HEK293T (cell line): ENCODE measurements at places on chromosomes 4 and X.
A peak's percentile ranks its signal among the peaks of the same experiment; 100 is the strongest.

DNA sequence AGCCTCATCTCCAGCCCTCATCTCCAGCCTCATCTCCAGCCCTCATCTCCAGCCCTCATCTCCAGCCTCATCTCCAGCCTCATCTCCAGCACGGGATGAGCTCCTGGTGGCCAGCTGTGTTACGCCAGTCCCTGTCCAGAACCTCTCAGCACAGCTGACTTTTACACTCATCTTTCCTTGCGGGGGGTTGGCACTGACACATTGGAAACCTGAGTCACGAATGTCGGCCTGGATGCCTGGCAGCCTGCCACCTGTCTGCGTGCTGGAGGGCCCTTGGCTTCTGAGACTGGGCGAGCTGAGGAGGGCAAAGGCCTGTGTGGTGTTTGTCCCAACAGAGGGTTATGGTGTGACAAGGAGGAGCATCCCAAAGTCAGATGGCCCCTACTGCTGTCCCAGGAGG is 66.1 kb upstream of the HGFAC start:
- DNase-seq, result no peak

GRCh38 chr4:144384408-144384807 is 243.9 kb upstream of the GYPA start:
- DNase-seq, result no peak

GRCh38 chrX:13428053-13428786 is 108.4 kb upstream of the ATXN3L start:
- DNase-seq, result no peak

- DNase-seq, result no peak
These were observed 29.9 kb downstream of the RNF175 start for GRCh38 chr4:153729895-153730294.

DNA sequence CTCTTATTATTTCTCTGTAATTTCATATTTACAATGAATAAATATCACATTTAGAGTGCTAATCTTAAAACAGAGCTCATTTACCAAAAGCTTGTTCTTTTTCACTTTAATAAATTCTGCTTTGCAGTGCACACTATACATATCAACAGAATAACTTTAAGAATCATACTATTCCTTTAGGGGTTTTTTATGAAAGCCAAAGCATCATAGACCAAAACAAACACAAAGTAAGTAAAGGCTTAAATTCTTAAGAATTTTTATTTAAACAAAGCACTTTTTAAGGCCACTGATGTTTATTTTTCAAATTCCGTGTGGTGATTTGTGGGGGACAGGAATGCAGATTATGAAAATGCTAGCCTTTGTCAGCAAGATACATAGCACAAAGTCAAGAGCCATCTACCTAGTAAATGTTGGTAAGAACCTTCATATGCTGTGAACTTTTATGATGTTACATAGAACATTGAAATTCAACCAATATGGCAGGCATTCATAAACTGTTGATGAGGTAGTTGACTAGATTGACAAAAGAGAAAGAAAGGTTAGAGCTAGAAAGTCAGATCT is 17.8 kb downstream of the TIGD2 start:
- DNase-seq, result no peak

- DNase-seq, result no peak
These were observed 7.1 kb downstream of the TASL start for GRCh38 chrX:30570505-30570904.

DNA sequence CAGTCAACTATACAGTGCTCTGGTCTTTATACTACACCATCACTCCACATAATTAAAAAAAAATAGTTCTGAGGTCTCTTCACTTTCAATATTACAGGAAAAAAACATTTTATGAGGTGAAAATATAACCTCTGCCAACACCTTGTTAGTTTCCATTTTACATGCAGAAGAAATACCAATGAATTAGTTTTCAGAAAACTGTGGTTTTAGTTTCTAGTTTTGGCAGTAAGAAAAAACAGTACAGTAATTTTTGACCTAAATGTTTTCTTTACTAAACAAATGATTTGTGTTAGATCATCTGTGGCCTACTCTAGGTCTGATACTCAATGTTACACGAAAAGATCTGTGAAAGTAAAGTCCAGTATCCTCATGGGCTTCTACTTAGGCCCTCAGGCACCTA is 10.0 kb downstream of the SULT1E1 start:
- DNase-seq, result no peak

GRCh38 chr4:80461412-80461811 is 125.9 kb downstream of the CFAP299 start:
- DNase-seq, result no peak

DNA sequence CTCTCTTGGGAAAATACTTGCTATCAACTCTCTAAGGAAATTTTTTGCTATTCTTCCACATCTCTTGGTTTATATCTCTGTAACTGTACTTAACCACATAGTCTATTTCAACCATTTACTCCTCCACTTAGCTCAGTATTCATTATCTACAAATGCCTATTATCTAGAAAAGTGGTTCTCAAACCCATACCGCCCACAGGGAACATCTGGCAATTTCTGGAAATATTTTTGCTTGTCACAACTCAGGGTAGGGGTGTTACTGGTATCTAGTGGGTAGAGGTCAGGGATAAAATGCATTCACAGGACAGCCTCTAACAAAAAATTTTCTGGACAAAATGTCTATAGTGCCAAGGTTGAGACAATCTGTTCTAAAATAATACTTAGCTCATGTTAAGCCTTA is 14.4 kb downstream of the ATRX start:
- DNase-seq, result no peak

- no peak for DNase-seq
These were observed 103.8 kb downstream of the USP46 start for GRCh38 chr4:52555356-52555716.

DNA sequence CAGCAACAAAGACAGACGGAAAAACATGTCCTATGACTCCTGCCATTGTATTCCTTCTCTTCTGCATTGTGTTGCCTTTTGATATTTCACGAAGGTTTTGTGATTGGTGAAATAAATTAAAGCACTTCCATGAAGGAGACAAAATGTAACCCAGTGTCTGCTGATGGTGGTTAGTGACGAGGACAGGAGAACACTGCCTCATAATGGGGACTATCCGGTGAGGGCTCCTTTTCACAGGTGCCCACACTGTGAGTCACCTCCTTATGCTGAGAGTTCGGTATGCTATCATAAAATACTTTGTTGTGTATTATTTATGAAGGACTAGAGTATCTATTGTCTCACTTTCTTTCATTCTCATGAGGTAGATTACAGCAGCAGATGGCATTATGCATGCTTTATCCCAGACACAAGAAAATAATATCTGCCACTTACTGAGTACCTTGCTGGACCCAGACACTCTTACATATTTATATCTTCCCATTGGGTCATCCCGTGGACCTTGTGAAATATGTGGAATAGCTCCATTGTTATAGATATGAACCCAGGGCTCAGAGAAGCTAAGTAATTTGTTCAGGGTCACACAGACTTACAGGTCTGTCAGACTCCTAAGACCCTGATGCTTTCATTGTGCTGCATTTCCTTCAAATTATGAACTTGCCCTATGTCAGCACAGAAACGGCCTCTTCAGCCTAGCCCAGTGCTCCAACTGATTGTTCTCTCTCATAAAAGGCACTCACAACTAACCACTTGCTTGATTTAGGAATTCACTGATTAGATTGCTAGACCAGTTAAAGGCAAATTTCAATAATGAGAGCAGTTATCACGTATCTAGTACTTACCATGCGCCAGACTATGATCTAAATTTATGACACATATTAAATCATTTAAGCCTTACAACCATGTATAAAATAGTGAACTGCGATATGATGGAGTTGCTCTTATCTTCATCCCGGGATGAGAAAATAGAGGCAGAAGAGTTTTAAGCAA is 31.2 kb downstream of the PLS3 start:
- no peak for DNase-seq

DNA sequence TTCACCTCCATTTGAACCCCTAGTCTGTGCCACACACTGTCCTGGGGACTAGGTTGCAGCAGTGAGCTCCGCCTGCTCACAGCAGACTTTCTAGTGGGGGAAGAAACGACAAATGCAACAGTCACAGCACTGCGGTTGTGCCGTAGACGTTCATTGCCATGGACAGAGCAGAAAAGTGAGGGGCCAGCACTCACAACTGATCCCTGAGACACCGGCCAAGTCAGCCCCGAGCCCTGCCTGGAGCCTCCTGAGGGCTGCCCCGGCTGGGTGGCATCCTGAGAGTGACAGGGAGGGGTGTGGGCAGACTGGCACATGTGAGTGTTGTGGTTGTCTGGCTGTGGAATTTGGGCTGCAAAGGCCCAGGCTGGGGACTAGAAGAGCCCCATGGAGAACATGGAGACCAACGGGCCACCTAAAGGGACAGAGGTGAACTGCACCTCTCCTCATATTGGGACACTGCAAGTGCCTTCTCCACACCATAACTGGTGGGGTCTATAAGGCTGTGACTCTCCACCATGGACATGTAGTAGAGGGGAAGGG is 4.6 kb downstream of the DUSP9 start:
- DNase-seq, result peak; percentile 61

DNA sequence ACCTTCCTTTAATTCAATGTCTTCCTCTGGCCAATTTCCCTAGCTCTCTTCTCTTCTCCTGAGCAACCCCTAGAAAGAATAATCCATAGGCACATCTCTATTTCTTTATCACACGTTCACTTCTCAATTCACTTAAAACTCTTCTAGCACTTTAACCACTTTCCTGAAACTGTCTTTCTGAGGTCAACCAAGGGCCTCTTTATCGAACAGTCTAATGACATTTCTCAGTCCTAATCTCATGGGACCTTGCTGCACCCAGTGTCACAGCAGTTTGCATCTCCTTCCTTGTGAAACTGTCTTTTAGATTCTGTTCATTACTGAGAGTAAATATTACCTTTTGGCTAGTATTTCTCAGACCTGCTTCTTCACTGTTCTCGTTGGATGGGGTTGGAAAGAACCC is 285.3 kb upstream of the RASGEF1B start:
- DNase-seq, result no peak

DNA sequence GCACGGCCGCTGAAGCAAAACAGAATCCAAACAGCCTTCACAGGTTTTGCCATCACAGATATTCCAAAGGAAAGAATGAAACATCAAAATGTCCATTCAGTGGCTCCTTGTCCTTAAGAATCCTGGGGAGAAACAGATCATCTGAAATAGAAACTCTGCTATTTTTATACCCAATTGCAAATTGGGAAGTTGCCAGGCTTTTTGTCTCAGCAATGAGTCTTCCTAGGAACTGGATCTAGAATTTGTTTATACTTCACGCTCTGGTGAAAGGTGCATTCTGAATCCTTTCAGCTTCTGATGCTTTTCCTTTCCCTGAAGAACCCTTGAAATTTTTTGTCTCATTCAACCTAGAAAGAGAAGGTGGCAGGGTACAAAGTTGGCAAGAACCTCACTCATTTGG is 218.9 kb downstream of the FBXW7 start:
- DNase-seq, result no peak

DNA sequence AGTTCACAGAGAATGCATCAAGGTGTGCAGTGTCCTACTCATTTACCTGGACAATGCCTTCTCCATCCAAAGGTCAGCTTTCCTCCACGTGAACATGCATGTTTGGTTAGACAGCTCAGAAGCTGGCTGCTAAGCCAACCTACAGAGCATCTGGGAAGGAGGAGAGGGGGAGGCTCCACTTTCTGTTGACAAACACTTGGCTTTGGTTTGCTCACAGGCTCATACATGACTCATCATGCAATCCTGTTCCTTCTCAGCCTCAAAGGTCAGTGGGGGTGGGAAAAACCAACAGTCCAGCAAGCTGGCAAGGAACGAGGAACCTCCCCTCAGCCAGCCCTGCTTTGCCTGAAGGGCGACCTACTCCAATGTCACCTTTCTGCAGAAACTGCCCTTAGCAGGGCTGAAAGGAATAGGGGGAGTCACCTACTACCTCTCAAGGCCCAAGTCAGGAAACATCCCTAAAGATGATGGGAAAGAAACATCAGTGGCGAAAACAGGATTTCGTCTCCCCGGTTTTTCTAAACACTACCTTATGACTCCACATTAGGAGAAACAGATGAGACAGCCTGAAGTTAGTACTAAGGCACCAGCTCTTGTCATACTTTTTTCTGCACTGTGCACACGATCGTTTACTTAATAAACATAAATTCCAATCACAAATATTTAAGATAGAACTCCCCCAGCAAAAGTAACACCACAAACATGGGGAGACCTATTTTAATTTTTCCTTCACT is 37.9 kb downstream of the RELL1 start:
- DNase-seq, result no peak

DNA sequence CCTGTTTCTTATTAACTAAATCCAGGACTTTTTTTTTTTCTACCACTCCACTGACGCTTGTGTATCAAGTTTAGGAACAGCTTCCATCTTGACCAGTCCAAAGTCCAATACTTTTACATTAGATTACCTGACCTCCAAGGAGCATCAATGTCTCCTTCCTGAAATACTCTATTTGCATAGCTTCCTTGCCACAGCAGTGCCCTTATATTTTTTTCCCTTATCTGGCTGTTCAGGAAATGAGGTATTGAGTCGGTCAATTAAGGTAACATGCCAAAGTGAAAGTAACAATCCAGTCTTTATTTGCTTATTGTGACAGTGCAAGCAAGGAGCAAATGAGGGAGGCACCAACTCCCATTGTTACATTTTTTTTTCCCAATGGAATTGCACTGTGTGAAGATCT is 730.8 kb upstream of the NDST4 start:
- no peak for DNase-seq

DNA sequence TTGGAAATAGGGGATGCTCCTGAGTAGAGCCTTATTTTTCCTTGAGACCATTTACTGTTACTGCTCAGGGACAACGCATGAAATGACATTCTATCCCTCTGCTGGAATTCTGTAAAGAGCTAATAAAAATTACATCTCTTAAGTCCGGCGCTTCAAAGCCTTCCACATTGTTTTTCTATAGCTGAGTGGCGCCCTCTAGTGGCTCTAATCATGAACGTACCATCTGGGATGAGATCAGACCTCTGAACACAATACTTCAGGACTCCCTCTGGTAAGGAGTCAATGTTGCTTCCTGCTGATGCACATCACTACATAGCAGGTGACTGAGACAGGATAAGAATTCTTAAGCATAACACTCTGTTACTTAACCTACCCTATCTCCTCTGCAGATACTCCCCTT is 6.0 kb downstream of the HMGN5 start:
- DNase-seq, result peak; percentile 58

DNA sequence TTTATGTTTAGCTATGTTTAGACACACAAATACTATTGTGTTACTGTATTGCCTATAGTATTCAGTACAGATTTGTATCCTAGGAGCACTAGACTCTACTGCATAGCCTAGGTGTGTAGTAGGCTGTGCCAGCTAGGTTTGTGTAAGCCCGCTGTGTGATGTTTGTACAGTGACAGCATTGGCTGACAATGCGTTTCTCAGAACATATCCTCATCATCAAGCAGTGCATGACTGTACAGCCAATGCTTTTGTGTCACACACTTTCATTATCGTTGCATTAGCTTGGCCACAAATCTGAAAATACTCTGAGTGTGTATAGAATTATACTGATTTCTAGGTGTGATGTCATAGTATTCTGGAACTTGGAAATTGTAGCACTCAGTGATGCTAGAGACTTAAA is 63.4 kb downstream of the CLDN34 start:
- DNase-seq, result no peak

GRCh38 chr4:69032847-69033638 is 63.2 kb upstream of the UGT2B7 start:
- no peak for DNase-seq
